ENCODE measurements at places on chromosomes 11 and 22.

DNA sequence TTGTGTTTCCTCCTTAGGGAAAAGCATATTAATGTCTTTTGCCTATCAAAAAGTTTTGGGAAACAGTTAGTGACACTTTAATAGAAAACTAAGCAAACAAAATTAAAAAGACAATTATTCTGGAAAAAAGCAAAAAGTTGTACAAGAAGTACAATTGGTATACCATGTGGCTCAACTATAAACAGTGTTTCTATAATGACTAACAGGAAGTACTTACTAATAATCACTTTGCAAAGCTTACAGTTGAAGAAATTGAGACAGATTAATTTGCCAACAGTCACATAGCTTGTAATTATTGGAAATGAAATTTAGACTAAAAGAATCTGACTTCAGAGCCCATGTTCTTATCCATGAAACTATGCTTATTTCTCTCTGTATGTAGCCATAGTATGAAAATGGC lies 24.7 kb downstream of the PPME1 start:
- DNase-seq = peak; percentile 15

- DNase-seq = no peak
Measured at GRCh38 chr11:132289590-132290256, 919.3 kb downstream of the NTM start.

GRCh38 chr11:6545917-6546605 lies 49.0 kb downstream of the DNHD1 start:
- no peak for DNase-seq

DNA sequence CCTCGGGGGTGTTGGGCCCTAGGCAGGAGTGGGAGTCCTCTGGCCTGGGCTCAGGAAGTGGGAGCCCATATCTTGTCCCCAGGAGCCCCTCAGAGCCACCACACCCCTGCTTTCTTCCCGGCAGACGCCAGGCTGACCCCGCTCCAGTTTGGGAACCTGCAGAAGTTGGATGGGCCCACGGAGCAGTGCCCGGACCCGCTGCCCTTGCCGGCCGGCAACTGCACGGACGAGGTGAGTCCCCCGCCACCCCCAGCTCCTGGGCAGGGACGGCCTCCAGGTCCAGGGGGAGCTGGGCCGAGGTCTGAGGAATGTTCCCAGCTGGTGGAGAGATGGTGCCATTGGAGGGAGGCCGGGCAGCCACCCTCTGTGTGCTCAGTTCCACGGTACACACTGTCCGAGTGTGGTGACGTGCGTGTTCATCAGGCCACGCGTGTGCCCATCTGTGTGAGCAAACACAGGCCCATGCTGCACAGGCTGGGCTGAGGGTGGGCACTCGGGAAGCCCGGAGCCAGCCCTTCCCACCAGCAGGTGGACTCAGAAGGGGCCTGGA lies 4.8 kb downstream of the MUC5B start:
- no peak for DNase-seq

DNA sequence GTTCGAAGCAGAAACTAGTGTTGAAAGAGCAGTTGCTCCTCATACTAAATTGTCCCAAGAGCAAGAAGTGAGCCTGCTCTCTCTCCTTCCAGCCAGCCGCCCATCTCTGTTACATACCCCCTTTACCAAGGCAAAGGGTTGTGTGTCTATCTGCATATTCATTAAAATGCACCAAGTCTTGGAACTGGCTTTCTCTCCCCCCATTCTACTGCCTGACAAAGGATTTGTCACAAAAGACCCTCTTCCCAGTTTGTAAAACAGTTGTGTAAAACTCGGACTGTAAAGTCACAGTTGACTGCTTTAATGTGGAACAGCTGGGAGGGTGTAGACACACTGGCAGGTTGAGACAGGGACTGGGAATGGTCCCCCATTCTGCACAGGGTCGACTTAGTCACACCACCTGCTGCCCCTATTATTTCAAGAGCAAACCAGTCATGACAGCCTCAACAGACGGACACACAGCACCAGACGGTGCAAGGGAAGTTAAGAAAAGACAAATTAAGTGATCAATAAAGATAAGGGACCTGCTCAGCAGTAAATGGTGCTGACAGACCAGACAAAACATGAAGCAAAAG lies 60.0 kb upstream of the HTATIP2 start:
- no peak for DNase-seq

GRCh38 chr22:39503630-39504029 lies 1.5 kb downstream of the MIEF1 start:
- DNase-seq = no peak

DNA sequence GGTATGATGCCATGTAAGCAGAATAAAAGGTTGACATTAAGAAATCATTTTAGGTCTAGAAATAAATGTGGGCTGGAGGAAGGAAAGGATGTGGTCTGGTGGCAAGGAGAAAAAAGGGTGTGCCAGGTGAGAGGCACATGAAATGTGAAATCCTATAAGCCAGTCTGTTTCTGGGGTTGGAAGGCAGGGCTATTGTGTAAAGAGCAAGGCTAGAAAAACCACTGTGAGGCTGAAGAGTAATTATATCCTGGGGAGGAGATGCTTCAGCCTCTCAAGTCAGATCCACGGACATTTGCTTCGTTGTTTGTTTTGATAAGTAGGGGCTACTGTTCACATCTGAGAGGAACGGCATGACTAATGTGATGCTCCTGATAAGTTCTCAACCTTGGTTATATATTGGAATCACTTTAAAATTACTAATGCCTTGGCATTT lies 77.5 kb upstream of the CTSC start:
- peak; percentile 30 for DNase-seq

DNA sequence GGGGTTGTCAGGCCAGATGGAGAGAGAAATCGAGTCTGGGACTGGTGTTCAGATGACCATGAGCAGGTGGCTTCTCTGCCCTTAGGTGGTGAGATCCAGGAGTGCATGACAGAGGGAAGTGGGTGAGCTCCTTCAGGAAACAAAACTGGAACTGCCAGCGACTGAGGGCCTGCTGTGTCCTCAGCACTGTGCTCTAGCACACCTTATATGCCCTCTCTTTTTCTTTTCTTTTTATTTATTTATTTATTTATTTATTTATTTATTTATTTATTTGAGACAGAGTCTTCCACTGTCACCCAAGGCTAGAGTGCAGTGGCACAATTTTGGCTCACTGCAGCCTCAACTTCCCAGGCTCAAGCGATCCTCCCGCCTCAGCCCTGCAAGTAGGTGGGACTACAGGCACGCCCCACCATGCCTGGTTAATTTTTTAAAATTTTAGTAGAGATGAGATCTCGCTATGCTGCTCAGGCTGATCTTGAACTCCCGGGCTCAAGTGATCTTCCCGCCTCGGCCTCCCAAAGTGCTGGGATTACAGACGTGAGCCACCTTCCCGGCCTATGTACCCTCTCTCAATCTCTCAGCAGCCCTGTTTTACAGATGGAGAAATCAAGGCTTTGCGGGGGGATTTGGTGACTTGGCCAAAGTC lies 14.8 kb upstream of the RASD2 start:
- DNase-seq = no peak
